BJ (cell line): ENCODE measurements at places on chromosomes 3 and 15.

GRCh38 chr3:48318713-48319468, 14.6 kb downstream of the SPINK8 start:
- no peak for DNase-seq

DNA sequence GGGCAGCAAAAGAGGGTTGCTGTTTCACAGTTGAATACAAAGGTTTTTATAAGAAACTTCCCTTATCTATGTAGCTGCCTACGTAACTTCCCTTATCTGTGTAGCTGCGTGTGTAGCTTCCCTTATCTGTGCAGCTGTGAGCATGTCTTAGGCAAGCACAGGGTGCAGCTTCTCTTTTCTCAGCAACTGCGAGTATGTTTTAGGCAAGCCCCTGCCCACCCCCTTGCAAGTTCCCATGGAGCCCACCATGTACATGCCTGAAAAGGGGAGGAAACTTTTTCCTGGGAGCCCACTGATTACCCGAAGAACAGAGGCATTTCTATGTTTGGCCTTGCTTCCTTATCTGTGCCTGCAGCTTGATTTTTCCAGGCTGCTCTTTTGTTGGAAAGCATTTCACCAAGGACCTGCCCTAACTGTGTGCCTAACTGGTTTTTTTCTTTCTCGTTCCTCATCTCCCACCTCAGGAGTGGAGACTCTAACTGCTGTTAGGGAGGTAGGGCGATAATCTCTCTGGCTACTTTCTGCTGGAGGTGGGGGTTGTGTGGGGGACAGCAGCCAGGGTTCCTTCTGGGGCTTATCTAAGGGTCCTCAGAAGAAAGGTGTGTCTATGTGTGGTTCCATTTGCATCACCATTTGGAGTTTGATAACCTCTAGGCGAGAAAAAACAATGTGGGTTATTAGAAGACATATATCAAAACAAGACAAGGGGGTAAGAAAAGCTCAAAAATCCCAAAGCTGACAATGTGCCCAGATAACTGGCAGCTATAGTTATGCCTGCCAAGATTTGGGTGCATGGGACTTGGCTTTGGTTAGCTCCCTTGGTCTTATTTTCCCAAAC, 26.0 kb downstream of the SORD start:
- no peak for DNase-seq

- no peak for DNase-seq
Observed at GRCh38 chr15:76868740-76869139, 36.4 kb downstream of the SCAPER start.

- DNase-seq: no peak
Observed at GRCh38 chr3:42906070-42906847, at the start of gene ZNF662. Gene ZNF662 (plus strand): TSS chr3:42906142. CDS start chr3:42908115, 1,973 bp downstream.

GRCh38 chr3:134625462-134625861, 25.4 kb downstream of the KY start:
- DNase-seq: no peak

GRCh38 chr3:177928172-177928873, 607.9 kb upstream of the KCNMB2 start:
- DNase-seq: no peak

DNA sequence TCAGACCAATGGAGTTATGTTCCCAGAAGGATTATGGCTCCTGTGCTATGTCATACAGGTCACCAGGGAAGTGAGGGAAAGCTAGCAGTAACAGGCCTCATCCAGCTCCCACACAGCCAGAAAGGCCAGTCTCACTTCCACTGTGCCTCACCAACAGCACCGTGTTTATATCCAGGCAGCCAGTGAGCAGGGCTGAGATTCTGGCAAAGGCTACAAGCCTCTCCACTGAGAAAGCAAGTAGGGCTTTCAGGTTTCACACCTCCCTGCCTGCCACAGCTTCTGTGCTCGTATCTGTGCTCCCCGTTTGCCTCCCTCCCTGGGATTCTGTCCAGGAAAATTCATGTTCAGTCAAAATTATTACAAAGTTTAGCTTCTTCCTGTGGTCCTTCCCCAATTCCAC, 14.9 kb upstream of the CFAP20DC start:
- DNase-seq: no peak

GRCh38 chr3:67377299-67377698, 277.1 kb downstream of the SUCLG2 start:
- DNase-seq: no peak

GRCh38 chr3:137990427-137990826, 19.5 kb upstream of the CLDN18 start:
- DNase-seq: no peak

DNA sequence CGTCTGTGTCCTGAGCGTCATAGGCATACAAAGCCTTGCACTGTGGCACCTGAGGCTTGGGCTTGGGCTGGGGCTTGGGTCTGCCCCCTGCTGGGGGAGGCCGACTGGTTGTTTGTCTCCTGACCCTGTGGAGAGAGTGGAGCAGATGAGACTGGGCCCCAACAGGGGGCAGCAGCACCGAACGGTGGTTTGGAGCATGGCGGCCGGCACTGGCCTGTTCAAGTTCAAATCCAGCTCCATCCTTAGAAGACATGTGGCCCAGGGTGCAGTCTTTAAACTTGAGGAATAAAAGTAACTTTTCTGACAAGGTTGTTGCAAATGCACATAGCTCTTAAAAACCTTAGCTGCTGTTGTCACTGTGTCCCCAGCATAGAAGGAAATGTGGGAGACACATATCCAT, 33.3 kb downstream of the CCNB2 start:
- DNase-seq: no peak

DNA sequence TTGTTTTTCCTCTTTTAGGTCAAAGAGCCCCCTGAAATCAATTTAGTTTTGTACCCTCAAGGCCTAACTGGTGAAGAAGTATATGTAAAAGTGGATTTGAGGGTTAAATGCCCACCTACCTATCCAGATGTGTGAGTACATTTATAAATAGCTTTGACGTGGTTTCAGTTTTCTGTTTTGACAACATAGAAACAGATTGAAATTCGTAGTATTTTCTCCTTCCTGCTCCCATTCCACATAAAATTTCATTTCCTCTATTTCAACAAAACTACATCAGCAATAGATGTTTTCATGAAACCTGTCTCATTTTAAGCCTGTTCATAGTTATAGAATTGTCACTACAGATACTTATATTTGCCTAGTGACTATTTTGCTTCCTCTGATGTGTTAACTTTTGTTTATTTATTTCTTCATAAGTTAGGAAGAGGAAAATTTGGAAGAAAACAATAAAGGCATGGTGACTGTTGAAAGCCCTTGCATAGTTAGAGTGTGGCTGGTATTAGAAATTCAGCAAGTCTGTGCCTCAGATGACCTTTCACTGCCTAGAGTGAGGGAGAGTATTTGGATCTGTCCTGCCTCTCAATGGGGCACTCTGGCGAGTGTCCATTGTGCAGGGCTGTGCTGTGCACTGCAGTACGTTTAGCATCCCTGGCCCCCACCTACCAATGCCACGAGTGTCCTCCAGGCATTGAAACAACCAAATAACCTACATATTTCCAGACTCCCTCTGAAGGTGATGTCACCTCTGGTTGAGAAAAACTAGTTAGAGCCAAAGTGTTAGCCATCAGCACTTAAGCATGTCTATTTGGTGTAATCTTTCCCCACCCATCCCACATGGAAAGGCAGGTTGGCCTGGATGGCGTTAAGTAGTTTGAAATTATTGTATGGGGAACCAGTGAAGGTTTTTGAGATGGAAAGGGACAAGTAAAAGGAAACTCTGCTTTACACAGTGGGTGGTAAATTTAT, 5.9 kb downstream of the EIF2AK4 start:
- DNase-seq: no peak

GRCh38 chr15:92449476-92449875, 55.8 kb downstream of the ST8SIA2 start:
- no peak for DNase-seq

DNA sequence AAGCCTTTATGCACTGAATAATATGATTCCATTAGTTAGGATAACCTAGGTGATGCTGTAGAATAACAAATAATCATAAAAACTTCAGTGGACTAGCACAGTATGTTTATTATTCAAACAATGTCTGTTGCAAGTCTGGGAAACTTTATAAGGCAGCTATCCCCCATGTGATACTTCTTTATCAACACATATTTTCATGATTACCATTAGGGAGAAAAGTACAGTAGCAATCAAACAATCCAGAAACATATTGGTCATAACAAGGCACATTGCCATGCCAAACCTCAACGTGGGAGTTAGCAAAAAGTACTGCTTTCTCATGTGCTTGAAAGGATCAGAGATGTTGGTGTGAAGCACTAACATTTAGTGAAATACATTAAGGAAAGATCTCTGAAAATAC, 35.5 kb downstream of the EOMES start:
- peak; percentile 65 for DNase-seq

- DNase-seq: peak; percentile 25
Observed at GRCh38 chr3:23113455-23114171, 89.5 kb upstream of the UBE2E2 start.

GRCh38 chr3:10855871-10856662, 40.0 kb downstream of the SLC6A11 start:
- DNase-seq: no peak

- no peak for DNase-seq
Observed at GRCh38 chr3:168275662-168276061, 179.9 kb upstream of the GOLIM4 start.

DNA sequence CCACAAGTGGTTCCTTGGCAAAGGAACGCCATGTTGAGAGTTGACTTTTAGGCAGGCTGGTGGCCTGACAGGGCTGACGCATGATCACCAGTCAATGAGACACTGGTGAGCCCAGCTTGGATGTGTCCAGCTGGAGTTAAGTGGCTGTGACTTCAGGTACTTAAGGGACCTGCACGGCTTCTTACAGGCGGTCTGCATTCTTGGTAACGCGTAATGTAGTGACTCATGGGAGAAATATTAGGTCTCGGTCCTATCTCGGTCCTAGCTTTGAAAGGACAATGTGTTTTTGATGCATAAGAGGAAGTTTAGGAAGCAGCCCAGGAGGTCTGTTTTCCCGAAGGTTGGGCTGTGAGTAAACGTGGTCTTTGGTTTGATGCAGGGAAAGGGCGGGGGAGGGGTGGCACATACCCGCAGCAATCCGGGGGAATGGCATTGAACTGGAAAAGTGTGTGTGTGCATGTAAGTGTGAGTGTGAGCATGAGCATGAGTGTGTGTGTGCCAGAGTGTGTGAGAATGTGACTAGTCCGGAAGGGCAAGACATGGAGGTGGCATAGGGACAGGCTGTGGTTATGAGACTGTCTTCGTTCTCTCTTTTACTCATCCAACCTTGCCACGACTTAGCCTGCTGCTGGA, 55.3 kb downstream of the FAM43A start:
- peak; percentile 24 for DNase-seq

DNA sequence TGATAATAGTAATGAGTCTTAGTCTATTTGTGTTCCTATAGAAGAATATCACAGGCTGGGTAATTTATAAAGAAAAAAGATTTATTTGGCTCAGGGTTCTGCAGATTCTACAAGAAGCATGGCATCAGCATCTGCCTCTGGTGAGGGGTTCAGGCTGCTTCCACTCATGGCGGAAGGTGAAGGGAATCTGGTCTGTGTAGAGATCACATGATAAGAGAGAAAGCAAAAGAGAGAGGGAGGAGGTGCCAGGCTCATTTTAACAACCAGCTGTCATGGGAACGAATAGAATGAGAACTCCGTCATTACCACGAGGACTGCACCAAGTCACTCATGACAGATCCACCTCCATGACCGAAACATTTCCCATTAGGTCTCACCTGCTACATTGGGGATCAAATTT, 664.0 kb upstream of the SGO1 start:
- no peak for DNase-seq

DNA sequence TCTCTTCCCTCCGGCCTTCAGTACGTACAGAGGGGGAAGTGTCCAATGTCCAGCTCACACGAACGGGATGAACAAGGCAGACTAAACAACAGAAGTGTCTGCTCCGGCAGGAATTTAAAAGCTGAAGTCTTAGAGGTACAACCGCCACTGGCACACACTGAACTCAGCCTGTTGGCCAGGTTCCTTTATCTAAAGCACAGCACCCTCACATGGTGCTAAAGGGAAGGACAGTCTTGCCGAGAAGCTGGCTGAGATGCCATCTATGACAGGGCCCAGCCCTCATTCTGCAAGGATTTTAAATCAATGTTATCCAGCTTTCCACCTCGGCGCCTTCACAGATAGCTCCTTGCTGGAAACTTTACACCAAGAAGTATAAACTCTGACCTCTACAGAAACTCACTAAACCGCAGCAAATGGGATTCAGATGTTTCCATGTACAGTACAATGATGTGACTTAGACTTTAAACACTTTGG, 2.8 kb downstream of the ADAMTS17 start:
- DNase-seq: no peak

- DNase-seq: no peak
Observed at GRCh38 chr3:54146506-54147239, 24.3 kb downstream of the CACNA2D3 start.

- no peak for DNase-seq
Observed at GRCh38 chr3:106590216-106590615, 721.4 kb upstream of the CBLB start.

DNA sequence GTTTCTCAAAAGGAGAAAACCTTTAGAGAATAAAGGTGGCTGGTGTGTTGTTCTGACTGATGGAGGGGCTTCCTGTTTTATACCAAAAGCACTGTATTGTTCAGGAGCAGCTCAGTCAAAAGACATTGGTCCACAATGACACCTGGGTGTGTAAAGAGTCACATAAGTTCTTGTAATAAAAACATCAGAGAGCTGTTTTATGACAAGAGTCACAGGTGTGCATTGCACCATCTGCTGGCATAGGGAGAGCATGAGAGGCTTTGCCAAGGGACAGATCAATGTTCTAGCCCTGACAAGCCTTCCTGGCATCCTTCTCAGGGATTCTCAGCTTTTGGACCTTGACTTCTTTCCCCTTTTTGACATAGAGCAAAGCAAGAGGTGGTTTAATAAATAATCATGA, 20.4 kb downstream of the ARPP21 start:
- no peak for DNase-seq

DNA sequence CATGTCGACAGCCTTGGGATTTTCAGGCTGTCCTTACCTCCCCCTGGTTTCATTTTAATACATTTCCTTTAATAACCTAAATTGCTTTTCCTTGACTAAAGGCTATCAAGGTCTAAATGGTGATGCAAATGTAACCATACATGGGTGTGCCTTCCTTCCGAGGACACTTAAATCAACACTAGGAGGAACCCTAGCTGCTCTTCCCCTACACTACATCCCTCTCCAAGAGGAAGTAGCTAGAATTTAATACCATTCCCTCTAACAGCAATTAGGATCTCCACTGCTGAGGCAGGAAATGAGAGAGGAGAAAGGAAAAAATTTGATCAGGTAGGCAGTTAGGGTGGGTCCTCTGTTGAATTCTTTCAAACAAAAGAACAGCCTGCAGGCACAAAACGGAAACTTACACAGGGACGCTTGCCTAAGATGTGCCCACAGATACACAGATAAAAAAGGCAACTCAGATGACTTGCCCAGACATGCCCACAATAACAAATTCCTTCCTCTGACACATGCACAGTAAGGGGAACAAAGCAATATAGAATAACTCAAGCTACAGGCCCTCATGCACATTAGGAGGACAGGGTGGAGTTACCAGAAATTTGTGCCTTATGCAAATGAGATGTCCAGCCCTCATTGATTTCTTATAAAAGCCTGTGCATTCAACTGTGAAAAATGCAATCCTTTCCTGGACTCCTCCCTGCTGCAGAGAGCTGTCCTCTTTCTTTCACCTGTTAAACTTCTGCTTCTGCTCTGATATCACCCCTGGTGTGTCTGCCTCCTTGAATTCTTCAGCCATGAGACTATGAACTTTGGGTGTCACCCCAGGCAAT, 1024.4 kb upstream of the CADM2 start:
- no peak for DNase-seq
